ENCODE measurements at places on chromosomes 3 and 15.

DNA sequence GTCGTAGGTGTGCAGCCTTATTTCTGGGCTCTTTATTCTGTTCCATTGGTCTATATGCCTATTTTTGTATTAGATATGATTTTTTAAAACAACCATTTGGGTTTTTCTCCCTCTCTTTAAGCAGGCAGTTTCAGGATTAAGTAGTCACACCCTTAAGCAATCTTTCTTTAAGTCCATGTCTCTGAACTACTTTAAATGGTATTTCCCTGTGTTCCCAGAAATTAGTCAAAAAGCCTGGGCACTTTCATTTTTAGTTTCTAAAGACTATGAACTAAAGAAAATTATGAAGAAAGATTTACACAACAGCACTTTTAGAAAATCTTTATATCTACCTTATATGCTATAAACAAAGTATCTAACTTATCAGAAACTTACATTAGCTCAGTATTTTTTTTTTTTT lies 110.3 kb downstream of the FAIM start:
- DNase-seq = no peak

- DNase-seq = peak; percentile 23
Observed at GRCh38 chr15:95401587-95401986, 928.9 kb upstream of the NR2F2 start.

DNA sequence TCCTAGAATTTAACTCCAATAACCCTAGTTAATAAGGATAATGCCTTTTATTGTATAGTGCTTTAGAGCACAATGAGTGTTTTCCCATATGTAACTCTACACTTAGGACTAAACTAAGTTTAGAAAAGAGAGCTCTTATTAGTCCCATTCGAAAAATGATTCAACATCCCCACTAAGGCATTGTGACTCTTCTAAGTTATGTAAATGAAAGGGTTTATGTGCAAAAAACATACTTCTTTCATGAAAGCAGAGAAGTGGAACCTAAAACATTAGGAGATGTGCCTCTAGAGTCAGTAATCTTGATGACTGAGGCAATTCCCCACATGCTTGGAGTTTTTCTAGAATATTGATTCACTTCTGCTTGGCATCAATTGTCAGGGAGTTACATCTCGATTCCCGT lies 344.1 kb upstream of the ZNF717 start:
- DNase-seq = no peak

DNA sequence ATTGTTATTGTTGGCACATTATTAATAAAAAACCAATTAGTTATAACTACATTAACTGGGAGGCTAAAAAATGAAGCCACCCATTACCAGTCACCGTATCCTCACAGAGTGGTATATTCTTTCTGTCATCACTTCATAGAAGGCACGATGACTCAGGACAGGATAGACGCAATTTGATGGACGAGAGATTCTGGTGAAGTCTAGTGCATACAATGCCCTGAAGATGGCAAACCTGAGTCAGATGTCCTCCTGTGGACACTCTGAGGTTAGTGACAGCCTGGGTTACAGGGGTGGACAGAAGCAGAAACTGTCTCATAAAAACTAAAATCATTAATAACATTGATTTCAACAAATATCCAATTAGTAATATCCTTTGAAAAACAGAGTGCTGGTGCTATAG lies 150.3 kb downstream of the SLC9A9 start:
- no peak for DNase-seq

GRCh38 chr15:99967841-99968371 lies 234.7 kb upstream of the LYSMD4 start:
- DNase-seq = no peak

GRCh38 chr15:22949074-22949547 lies 31.1 kb downstream of the CYFIP1 start:
- peak; percentile 69 for DNase-seq

- no peak for DNase-seq
Observed at GRCh38 chr3:185207931-185208746, 45.7 kb downstream of the EHHADH start.

DNA sequence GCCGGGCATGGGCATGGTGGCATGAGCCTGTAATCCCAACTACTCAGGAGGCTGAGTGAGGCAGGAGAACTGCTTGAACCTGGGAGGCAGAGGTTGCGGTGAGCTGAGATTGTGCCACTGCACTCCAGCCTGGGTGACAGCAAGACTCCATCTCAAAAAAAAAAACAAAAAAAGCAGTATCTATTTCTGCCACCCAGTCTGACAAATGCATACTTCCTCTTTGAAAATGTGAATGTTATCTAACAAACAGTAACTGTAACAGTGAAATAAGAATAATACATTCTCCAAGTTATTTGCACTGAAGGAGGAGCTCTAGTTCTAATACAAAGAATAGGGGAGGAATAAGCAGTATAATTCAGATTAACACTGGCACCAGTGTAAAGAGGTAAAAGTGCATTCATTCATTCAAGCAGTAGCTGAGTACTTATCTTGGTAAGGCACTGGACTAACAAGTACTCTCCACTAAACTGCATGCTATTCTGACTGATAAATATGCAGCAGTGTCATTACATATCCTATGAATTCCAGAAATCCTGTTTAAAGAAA lies 12.9 kb downstream of the VPS13C start:
- no peak for DNase-seq

- no peak for DNase-seq
Observed at GRCh38 chr3:150249779-150250470, 158.2 kb upstream of the TSC22D2 start.

- no peak for DNase-seq
Observed at GRCh38 chr15:64134345-64134829, 17.1 kb upstream of the SNX22 start.

Measured in choroid plexus epithelial cell (primary cell).